Activated CD8-positive, alpha-beta memory T cell treated with anti-CD3 and anti-CD28 coated beads for 48 hours (primary cell): ENCODE measurements at places on chromosomes 12 and 14.

DNA sequence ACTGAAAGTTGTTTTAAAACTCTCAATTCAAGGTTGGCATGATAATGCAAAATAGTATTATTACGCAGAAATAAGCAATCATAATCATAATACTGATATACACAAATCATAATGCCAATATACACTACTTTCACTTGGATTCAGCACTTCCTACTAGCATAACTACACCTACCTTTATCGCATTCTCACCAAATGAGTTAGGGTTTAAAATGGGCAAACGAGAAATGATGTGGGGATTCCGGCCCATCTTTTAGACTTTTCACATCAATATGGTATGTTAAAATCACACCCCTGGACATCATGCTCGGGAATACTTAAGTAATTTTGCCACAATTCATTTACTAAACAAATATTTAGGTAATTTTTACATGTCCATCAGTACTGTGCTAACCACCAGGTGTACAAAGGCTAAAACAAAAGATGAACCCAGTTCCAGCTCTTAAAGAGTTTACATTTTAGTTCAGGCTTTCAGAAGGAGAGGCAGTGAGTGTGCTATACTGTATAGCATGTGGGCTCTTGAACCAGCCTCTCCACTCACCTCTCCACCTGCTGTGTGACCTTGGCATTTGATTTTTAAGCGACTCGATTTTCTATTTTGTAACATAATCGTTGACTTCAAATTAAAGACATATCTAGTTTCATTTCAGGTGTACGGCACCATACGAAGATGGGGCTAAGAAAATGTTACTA is 1.1 kb upstream of the USP15 start:
- no peak for DNase-seq

GRCh38 chr14:104084251-104085002 is 1.1 kb upstream of the ASPG start:
- no peak for DNase-seq

DNA sequence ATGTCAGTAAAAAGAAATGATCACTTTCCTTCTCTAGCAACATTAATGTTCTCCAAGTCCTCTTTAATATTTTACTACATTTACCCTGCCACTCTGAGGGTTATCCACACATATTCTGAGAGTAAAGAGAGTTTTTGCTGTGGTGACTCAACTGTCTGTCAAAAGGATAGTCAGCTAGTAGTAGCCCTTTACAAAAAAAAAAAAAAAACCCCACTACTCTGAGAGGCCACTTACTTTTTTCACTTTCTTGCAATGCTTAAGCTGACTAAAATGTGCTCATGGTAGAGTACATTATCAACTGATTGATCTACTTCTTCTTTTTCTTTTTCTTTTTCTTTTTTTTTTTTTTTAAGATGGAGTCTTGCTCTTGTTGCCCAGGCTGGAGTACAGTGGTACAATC is 27.6 kb upstream of the PPM1A start:
- DNase-seq = no peak

- DNase-seq = no peak
Observed at GRCh38 chr14:50040895-50041465, 75.4 kb downstream of the VCPKMT start.

DNA sequence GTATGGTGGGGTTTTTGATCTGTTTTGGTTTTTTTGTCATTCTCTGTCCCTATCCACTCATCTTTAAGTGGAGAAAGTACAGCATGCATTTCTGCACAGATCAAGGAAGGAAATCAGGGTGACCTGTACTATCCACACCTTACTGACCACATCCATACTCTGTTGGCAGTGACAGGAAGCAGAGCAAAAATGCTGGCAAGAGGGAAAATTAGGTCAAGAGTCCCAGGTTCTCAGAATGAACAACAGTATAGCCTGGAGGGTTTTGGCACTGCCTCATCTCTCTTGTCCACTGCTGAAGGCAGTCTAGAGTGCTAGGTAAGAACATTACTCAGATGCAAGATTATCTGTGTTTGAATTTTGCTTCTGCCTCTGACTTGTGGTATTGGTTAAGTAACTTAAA is 70.7 kb downstream of the TAOK3 start:
- DNase-seq = no peak

DNA sequence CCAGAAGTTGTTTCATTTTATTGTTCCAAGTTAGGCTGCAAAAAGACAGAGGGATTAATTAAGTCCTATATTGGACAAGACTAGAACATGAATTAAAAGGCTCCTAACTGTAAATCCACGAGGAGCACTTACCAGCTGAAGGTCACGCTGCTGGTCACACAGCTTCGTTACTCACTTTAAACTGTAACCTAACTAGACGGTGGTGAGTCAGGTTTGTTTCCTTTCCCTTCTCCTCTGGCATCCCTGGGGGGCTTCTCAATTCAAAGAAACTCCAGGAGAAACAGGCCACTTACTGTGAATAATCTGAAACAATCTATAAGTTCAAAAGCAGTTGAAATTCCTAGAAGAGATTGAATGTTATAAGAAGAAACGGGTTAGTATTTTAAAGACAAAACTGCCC is 331.4 kb downstream of the BCAT1 start:
- no peak for DNase-seq

DNA sequence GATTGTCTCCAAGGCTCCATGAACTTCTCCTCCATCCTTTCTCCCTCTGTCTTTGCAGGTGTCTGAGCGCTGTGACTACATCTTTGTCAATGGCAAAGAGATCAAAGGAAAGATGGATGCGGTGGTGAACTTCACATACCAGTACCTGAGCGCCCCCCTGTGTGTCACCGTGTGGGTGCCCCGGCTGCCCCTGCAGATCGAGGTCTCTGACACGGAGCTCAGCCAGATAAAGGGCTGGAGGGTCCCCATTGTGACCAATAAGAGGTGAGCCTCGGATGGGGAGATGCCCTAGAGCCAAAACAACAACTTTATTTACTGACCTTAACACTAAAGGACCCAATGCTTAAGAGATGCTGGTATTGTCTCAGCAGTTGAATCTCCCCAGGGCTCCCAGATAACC is 130.0 kb downstream of the SLC15A4 start:
- DNase-seq = no peak

- no peak for DNase-seq
Observed at GRCh38 chr14:76348898-76349297, 27.0 kb upstream of the ESRRB start.

GRCh38 chr12:116708826-116709756 is 28.8 kb downstream of the SPRING1 start:
- DNase-seq = no peak

- no peak for DNase-seq
Observed at GRCh38 chr12:176321-177181, 37.4 kb downstream of the SLC6A12 start.

DNA sequence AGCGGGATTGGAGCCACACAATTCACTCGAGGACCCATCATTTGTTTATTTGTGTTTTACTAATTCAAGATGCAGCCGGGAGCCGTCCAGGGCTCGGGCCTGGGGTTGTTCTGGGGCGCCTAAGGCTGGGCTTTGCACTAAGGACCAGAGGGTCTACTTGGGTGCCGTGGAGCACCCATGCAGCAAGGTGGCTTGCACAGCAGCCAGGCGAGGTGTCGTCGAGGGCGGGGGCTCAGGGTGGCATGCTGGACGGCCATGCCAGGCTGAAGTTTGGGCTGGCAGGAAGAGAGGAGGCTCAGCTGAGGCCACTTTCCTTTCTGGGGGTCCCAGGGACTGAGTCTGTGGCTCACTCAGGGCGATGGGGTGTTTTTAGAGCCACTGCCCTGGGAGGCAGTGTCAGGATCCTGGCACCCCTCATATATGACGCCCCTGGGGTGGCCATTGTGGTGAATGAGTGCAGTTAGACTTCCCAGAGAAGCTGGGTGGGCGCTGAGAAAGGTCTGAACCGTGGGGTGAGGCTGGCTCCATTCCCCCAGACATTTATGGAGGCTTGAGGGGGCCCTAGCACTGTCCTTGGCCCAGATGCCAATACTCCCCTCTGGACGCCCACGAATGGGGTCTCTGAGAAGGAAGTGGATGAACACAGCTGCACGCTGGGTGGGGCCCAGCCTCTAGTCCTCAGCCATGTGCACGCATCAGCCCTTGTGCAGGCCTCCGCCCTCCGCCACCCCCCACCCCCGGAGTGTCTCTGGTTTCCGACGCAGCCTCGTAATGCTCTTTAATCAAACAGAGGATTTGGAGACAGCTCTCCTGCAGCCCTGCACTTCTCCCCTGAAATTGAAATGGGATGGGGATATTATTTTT is 11.3 kb downstream of the MEG3 start:
- no peak for DNase-seq

DNA sequence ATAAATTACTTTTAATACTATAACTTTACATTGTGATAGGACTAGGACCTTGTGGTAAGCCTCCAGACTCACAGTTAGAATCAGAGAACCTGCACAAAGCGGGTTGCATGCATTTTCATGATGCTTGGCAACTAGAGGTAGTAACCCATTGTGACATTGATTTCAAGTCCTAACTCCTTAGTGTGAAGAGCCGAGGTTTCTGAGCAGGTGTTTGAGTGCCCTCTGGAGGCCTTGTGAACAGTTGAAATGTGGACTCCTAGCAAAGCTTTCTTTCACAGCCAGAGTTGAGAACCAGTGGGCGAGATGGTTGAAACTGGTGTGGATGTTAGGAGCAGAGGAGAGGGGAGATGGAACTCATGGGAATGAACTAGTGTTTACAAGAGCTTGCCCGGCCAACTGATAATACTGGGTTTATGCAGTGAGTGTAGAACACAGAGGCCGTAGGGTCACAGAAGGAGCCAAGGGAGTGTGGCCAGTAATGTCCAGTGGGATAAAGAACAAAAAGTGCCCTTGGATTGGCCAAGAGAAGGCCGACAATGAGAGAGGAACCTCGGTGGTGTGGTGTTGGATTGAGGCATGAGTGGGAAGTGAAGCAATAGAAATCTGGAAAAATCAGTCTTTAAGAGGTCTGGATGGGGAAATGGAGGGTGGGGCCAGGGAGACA is 10.9 kb downstream of the ZNF664 start:
- DNase-seq = no peak

DNA sequence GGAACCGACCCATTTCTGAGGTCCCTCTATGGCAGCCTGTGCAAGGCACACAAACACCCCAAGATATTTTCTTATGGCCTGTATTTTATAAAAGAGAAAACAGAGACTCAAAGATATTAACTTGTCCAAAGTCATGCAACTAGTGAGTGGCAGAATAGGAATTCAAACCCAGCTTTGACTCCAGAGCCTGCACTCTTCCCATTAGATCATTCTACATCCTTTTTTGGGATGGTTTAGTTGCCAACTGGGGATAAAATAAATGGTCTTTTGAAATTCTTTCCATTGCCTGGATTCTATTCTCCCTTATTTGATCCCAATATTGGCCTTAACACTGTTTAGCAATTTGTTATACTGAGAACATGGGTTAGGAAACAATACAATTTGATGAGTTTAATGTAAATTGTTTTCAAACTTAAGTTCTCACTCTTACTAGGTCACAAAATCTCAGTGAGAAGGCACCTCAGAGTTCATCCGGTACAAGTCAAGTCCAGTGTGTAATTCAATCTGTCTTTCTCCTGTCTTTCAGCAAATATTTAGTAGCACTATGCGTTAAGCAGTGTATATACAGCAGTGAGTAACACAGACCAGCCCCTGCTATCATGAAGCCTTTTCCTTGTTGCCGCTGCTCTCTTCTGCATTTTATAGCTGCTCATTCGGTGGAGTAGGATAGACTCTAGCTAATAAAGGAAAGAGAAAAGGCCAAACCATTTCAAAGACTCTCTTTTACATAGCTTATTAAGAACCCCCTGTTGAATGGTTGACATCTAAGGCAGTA is 162.1 kb upstream of the IFNG-AS1 start:
- DNase-seq = no peak

DNA sequence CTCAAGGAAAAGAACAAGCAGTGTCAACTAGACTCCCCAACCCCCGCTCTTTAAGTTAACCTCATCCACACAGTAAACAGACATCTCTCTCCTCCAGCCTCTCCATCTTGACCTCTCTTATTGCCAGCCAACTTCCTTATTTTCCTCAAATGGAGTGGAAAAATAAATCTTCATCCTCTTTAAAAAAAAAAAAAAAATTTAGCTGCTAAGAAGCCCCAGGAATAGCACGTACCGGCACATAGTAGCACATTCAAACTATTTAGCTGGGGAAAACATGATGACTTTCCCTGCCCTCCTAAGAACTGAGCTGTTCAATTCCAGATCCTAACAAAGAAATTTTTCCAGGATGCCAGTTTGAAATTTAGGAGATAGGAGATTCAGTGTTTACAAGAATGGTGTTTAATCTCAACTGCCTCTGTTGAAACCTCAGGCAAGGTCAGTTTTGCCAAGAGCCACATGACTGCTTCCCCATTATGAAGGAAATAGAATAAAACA is 90.8 kb downstream of the EPS8 start:
- DNase-seq = no peak

DNA sequence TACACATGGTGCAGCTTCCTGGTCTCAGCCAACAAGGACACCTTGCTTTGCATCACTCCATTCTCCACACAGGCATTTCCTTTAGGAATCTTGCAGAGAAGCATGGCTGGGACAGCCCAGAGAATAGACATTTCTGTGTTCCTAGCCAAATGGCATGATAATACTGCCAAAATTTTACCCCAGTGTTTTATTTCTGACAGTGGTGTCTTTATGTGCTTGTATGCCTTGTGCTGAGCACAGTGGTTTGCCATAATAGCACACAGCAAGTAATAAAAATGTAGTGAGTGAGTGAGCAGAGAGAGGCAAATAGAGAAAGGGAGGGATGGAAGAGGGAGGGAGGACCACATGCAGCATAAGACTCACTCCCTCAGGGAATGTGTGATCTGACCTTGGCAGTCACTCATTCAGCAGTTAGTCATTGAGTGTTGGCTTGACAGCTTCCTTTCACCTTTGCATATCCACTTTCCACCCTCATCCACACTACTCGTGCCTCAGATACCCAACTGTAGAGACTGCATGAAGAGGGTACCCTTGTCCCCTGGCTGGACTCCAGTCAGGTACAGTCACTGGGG is 212.8 kb upstream of the CCDC196 start:
- DNase-seq = no peak

DNA sequence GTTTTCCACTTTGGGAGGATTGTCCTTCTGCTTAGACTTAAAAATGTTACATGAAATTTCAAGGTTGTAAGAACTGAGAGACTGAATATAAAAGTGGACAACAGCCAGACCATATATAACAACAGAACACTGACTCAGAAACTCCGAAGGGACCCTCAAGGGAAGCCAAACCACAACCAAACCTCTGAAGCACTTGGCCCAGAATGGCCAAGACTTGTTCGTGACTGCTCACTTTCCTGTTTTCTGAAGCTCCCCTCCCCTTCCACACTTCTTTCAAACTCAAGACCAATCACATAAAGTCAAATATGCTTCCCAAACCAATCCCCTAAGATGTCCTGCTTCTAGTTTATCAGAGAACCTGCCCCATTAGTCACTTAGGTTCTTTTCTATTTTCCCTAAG is 13.7 kb downstream of the OR6J1 start:
- DNase-seq = no peak

- DNase-seq = no peak
Observed at GRCh38 chr12:27425306-27425705, 21.2 kb upstream of the SMCO2 start.

DNA sequence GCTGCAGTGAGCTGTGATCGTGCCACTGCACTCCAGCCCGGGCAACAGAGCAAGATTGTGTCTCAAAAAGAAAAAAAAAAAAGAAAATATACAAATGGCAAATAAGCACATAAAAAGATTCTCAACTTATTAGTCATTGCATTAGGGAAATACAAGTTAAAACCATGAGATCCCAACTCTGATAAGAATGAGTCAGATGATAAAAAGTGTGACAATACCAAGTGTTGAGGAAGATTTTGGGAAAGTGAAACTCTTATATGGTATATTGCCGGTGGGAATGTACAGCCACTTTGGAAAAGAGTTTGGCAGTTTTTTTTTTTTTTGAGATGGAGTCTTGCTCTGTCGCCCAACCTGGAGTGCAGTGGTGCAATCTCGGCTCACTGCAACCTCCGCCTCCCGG is 7.6 kb upstream of the PRPF40B start:
- no peak for DNase-seq
